Activated CD4-positive, alpha-beta T cell treated with anti-CD3 and anti-CD28 coated beads, Interleukin-2, amount 50 U/mL, for 16 hours (primary cell): ENCODE measurements at places on chromosomes 12 and 14.

DNA sequence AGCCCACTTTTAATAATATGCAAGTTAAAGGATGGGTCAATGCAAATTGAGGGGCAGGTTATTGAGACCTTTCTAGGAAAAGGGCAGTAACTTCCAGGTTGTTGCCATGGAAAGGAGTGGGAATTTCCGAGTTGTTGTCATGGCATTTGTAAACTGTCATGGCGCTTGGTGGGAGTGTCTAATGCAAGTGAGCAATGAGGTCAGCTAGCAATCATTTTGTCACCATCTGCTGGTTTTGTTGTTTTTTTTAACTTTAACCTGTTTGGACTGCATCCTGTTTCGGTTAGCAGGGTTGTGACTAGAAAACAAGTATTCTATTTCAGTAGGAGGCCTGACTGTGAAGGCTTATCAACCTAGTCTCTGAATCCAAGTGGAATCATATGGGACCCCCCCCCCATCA lies 85.8 kb upstream of the TSPAN11 start:
- DNase-seq = no peak

DNA sequence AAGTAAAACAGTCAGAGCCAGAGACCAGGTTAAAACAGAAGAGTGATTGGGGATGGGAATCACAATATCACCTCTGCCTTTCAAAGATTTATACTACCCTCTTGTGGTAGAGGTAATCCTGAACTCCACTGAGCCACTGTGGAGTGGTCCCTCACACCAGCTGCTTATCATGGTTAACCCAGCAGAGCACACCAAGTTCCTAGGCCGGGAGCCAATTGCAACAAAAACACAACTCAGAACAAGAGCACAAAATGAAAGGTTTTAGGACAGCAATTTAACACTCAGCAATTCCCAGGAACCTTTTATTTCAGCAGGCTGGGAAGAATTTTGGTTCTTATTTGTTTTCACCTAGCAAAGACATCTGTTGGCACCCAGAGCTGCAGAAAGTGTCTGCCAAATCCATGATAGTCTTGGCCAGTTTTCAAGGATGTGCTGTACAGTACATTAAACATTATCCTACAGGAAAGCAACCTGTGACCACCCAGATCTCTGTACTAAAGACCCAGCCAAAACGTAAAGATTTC lies 220.5 kb upstream of the ATXN7L3B start:
- no peak for DNase-seq

DNA sequence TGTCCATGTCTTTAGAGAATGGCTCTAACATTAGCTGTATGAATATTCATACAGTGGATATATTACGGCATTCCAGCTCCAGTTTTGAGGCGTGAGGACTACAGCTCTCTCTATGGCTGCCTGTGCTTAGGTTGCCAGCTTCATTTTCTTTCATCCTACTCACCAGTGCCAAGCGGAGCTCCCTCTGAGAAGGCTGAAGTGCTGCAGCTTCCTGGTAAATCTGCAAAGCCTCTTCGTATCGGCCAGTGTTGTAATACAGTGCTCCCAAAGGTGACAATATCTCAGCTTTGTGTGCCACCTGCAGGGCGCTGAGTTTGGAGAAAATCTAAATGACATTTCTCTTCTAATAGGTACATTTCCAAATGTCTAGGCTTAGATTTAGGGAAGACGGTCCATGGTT lies 19.8 kb upstream of the OVCH1 start:
- DNase-seq = no peak

DNA sequence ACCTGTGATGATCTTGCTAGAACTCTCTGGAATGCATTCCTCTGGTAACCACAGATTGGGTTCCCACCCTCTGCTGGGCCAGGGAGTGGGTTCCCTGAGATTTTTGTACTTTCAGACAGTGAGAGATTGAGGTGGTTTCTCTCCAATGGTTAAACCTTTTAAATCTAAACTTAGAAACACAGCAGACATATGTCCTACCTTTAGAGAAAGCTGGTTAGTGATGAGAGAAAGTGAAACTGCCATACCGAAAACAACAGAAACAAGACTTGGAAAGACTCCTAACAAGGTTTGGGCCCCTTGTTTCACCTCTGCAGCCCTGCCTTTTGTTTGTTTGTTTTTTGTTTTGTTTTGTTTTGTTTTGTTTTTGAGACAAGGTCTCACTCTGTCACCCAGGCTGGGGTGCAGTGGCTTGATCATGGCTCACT lies 9.7 kb upstream of the SGPP1 start:
- peak; percentile 59 for DNase-seq

DNA sequence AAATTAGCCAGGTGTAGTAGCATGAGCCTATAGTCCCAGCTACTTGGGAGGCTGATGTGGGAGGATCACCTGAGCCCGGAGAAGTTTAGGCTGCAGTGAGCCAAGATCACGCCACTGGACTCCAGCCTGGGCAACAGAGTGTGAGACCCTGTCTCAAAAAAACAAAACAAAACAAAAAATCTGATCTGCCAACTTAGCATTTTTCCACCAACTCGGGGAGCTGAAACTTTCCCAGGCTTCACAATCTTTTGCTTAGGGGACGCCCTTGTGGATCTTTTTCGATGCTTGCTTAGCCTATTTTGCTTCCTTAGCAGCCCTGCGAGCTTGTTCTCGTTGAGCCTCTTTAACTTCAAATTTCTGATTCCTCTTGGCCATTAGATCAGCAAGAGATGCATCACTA lies 13.8 kb downstream of the CCDC177 start:
- DNase-seq = no peak

DNA sequence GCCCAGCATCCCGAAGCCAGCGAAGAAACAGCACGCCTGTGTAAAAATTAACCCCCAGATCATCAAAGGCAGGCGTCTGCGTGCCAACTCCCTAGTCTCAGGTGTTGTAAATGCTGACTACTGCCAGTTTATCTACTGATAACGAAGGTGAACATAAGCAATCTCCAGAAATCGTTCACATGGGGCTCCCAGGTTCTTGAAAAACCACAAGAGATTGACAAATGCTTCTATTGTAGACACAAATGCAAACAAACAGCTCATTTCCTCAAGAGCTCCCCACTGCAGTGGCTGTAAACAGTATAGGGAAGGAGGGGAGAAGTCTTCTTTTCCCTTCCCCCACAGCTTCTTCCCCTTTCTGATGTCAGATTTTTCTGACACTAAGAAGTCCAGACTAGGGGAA lies 5.3 kb upstream of the PLEKHG3 start:
- peak; percentile 23 for DNase-seq

- DNase-seq = no peak
Measured at GRCh38 chr12:131716282-131716681, 5.4 kb downstream of the SFSWAP start.

GRCh38 chr12:85580562-85581168 lies 255.5 kb downstream of the RASSF9 start:
- no peak for DNase-seq
